NAMALWA (cell line): ENCODE measurements at places on chromosomes 5 and 9.

DNA sequence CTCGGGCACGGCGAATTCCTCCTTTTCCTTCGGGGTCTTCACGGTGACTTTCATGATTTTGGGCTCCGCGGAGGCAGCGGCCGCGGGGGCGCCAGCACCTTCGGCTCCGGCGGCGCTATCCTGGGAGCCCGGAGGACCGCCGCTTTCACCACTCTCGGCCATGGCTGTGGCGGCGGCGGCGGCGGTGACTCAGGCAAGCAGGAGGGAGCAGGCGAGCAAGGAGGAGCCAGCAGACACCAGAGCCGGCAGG lies 315 bp downstream of the UBQLN1 start:
- DNase-seq: no peak

DNA sequence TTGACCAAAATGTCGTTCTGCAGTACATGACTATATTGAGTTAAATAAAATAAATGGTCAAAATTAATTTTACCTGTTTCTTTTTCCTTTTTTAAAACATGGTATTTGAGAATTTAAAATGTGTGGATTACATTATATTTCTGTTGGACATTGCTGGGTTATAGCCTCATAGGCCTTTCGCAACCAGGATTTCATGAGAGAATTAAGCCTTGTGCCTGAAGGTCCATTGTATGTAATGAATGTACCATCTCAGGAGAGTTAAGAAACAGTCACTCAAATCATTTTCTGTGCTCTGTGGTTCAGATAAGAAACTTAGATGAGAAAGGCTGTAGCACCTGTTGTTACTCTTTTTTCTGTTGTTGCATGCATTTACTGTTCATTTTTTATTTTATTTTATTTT lies 103.5 kb downstream of the ANGPTL2 start:
- DNase-seq: no peak

- no peak for DNase-seq
Observed at GRCh38 chr5:92662741-92663140, 918.3 kb downstream of the NR2F1-AS1 start.

GRCh38 chr5:15008476-15008875 lies 136.9 kb upstream of the ANKH start:
- DNase-seq: no peak
